ENCODE measurements at places on chromosomes 5 and 9. TPM values are rescaled to one million over a fixed set of nuclear protein-coding genes. Genes with fewer than 3 reads are reported as not detected.
A peak's percentile ranks its signal among the peaks of the same experiment; 100 is the strongest.

GRCh38 chr9:87662808-87663528 lies 63.0 kb upstream of the CTSL start:
- H3K4me3 ChIP-seq: no peak overlapping the region
- H3K27ac ChIP-seq: no peak overlapping the region
- no peaks in the 10 kb centered on the region for H3K27me3 ChIP-seq

- H3K36me3 ChIP-seq: no peaks in the 10 kb centered on the region
- H3K27me3 ChIP-seq: no peaks in the 10 kb centered on the region
- H3K4me1 ChIP-seq: no peaks in the 10 kb centered on the region
- no peak overlapping the region for H3K27ac ChIP-seq
- no peak for DNase-seq
Observed at GRCh38 chr9:4382722-4383317, 83.0 kb upstream of the GLIS3 start.

CNTLN gene
- total RNA-seq: 17.3 TPM

DNA sequence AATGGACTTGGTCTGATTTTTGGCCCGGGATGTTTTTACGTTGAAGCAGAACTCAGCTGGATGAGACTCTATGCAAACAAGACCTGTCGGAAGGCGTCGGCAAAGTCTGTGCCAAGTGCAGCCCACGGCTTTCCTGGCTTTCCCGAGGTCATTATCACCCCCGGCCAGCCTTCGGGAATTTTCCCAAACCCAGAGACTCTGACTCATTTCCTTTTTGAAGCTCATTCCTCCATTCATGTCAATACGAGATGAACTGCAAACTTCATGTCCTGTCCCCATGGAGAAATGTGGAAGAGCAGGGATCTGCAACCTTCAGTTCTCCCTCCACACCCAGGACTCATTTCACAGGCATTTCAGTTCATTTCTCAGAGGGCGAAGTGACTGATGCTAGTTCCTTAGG lies 95.3 kb downstream of the IRX2 start:
- no peaks in the 10 kb centered on the region for H3K27me3 ChIP-seq
- H3K4me3 ChIP-seq: no peak overlapping the region
- H3K36me3 ChIP-seq: no peaks in the 10 kb centered on the region
- DNase-seq: no peak

- no peaks in the 10 kb centered on the region for H3K36me3 ChIP-seq
- H3K4me1 ChIP-seq: no peaks in the 10 kb centered on the region
- no peaks in the 10 kb centered on the region for H3K27me3 ChIP-seq
- H3K4me3 ChIP-seq: no peak overlapping the region
- DNase-seq: no peak
Observed at GRCh38 chr5:161169776-161170175, 317.8 kb upstream of the ATP10B start.

GRCh38 chr5:16538006-16538405 lies 72.4 kb upstream of the ZNF622 start:
- peak; percentile 81 for DNase-seq
- no peaks in the 10 kb centered on the region for H3K27me3 ChIP-seq
- peak overlapping the region; percentile 37 for H3K27ac ChIP-seq
- H3K36me3 ChIP-seq: no peaks in the 10 kb centered on the region
- no peak overlapping the region for H3K4me3 ChIP-seq
- H3K4me1 ChIP-seq: peaks cover 14% of the 10 kb centered on the region

IL13 gene
- not detected for total RNA-seq

- H3K27me3 ChIP-seq: no peaks in the 10 kb centered on the region
- H3K27ac ChIP-seq: no peak overlapping the region
- no peak for DNase-seq
- peaks cover 5% of the 10 kb centered on the region for H3K4me1 ChIP-seq
- no peaks in the 10 kb centered on the region for H3K36me3 ChIP-seq
Observed at GRCh38 chr5:103472265-103472664, 90.3 kb downstream of the NUDT12 start.

STKLD1 gene
- 1.7 TPM for total RNA-seq

GRCh38 chr9:69325409-69326212 lies 596 bp downstream of the ENTREP1 start:
- DNase-seq: no peak
- no peaks in the 10 kb centered on the region for H3K4me1 ChIP-seq
- peak overlapping the region; percentile 54 for H3K4me3 ChIP-seq
- no peaks in the 10 kb centered on the region for H3K36me3 ChIP-seq

DNA sequence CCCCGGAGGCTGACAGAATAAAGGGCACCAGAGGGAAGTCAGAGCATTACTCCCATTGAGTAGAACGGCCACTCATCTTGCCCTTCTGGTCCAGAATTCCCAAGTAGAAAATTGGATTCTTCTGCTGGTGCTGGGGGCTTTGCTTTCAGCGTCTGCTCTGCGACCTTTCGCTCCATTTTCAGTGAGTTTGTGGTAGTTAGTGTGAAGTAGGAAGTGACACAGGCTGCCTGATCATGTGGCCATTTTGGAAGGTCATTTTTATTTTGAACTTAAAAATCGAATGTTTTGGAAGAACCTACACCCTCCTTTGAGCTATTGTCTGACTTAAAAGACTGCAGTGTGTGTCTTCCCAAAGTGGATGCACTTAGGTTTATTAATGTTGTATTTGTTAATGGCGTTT lies 56.7 kb upstream of the FAM120AOS start:
- no peak overlapping the region for H3K27ac ChIP-seq
- no peak for DNase-seq
- H3K4me3 ChIP-seq: no peak overlapping the region
- H3K27me3 ChIP-seq: no peaks in the 10 kb centered on the region

DNA sequence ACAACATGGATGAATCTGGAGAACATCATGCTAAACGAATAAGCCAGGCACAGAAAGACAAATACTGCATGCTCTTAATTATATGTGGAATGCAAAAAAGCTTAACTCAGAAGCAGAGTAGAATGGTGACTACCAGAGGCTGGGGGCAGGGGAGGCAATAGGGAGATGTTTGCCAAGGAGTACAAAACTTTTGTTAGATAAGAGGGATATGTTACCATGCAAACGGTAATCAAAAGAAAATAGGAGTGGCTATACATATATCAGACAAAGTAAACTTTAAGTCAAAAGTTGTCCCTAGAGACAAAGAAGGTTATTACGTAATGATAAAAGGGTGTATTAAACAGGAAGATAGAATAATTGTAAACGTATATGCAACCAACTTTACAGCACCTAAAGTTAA lies 17.8 kb upstream of the BTNL3 start:
- no peaks in the 10 kb centered on the region for H3K36me3 ChIP-seq
- H3K27ac ChIP-seq: no peak overlapping the region
- no peak for DNase-seq
- H3K4me3 ChIP-seq: no peak overlapping the region

GRCh38 chr5:40429258-40430100 lies 250.2 kb upstream of the PTGER4 start:
- peaks cover 47% of the 10 kb centered on the region for H3K4me1 ChIP-seq
- H3K27me3 ChIP-seq: no peaks in the 10 kb centered on the region
- H3K36me3 ChIP-seq: no peaks in the 10 kb centered on the region
- H3K27ac ChIP-seq: peak overlapping the region; percentile 90
- DNase-seq: peak; percentile 93

GRCh38 chr5:160419458-160420330 lies 813 bp upstream of the SLU7 start:
- peak overlapping the region; percentile 69 for H3K4me3 ChIP-seq
- H3K27ac ChIP-seq: peak overlapping the region; percentile 73
- H3K27me3 ChIP-seq: no peaks in the 10 kb centered on the region
- peaks cover 33% of the 10 kb centered on the region for H3K4me1 ChIP-seq

FAM120AOS gene
- 41.7 TPM for total RNA-seq

- no peak overlapping the region for H3K4me3 ChIP-seq
- H3K27ac ChIP-seq: no peak overlapping the region
- H3K27me3 ChIP-seq: no peaks in the 10 kb centered on the region
- peaks cover 6% of the 10 kb centered on the region for H3K4me1 ChIP-seq
- no peaks in the 10 kb centered on the region for H3K36me3 ChIP-seq
Observed at GRCh38 chr5:158289967-158290366, 431.0 kb upstream of the CLINT1 start.

COL5A1 gene
- total RNA-seq: 32.1 TPM

DAB2IP gene
- 18.2 TPM for total RNA-seq

SH3PXD2B gene
- 16.4 TPM for total RNA-seq

DNA sequence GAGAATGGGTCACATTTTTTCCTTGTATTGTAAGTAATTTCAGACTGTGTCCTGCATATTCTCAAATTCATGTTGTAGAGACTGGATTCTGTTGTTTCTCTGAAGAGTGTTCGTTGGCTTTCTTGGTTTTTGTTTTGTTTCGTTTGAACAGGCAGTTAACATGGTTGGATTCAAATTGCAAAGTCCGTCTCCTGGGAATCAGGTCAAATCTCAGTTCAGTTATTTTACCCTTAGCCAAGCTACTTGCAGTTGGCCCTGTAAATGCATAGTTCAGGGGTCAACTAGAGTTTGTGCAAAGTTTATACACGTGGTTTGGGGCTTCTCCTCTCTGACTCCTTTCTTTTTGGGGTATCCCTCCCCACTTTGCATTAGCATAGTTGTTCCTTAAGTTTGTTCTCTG lies 21.7 kb upstream of the FBXW11 start:
- no peaks in the 10 kb centered on the region for H3K36me3 ChIP-seq
- peaks cover 5% of the 10 kb centered on the region for H3K4me1 ChIP-seq
- H3K27ac ChIP-seq: no peak overlapping the region
- DNase-seq: no peak

- H3K36me3 ChIP-seq: no peaks in the 10 kb centered on the region
- H3K27me3 ChIP-seq: no peaks in the 10 kb centered on the region
- DNase-seq: no peak
Observed at GRCh38 chr5:32814141-32814540, 103.0 kb downstream of the NPR3 start.

- H3K4me1 ChIP-seq: peaks cover 38% of the 10 kb centered on the region
- no peaks in the 10 kb centered on the region for H3K27me3 ChIP-seq
- no peaks in the 10 kb centered on the region for H3K36me3 ChIP-seq
Observed at GRCh38 chr9:95857124-95857523, 18.4 kb upstream of the ERCC6L2 start.

GRCh38 chr5:21594566-21594965 lies 1258.6 kb downstream of the CDH12 start:
- H3K27me3 ChIP-seq: no peaks in the 10 kb centered on the region
- no peaks in the 10 kb centered on the region for H3K36me3 ChIP-seq
- no peak overlapping the region for H3K4me3 ChIP-seq
- H3K27ac ChIP-seq: no peak overlapping the region

- peaks cover 8% of the 10 kb centered on the region for H3K27me3 ChIP-seq
- no peak for DNase-seq
- no peaks in the 10 kb centered on the region for H3K4me1 ChIP-seq
- no peak overlapping the region for H3K27ac ChIP-seq
- H3K36me3 ChIP-seq: no peaks in the 10 kb centered on the region
- no peak overlapping the region for H3K4me3 ChIP-seq
Observed at GRCh38 chr5:39674209-39675082, 249.7 kb upstream of the DAB2 start.

- DNase-seq: no peak
- H3K36me3 ChIP-seq: no peaks in the 10 kb centered on the region
- H3K27ac ChIP-seq: no peak overlapping the region
- no peak overlapping the region for H3K4me3 ChIP-seq
- H3K4me1 ChIP-seq: no peaks in the 10 kb centered on the region
- H3K27me3 ChIP-seq: no peaks in the 10 kb centered on the region
Observed at GRCh38 chr5:148793261-148793660, 33.1 kb upstream of the ADRB2 start.

DNA sequence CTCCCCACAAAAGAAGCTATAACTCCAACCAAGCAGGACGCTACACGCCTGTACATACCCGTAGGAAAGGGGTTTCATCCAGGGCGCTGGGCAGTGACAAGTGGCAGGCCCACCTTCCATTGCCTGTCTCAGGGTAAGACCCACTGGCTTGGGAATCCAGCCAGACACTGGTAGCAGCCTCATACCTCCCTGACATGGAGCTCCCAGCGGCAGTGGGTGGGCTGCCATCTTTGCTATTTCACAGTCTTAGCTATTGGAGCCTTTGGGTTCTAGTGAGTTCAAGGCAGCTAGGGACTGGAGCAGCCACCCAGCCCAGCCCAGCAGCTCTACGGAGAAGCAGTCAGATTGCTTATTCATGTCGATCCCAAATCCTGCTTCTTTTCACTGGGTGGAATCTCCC lies 3.4 kb upstream of the IFNA10 start:
- H3K4me1 ChIP-seq: no peaks in the 10 kb centered on the region
- H3K36me3 ChIP-seq: no peaks in the 10 kb centered on the region
- no peak overlapping the region for H3K4me3 ChIP-seq
- no peaks in the 10 kb centered on the region for H3K27me3 ChIP-seq
- H3K27ac ChIP-seq: no peak overlapping the region
- DNase-seq: no peak

GRCh38 chr5:173242675-173243121 lies 7.7 kb upstream of the NKX2-5 start:
- H3K4me3 ChIP-seq: no peak overlapping the region
- no peak for DNase-seq
- peaks cover 16% of the 10 kb centered on the region for H3K4me1 ChIP-seq
- H3K36me3 ChIP-seq: no peaks in the 10 kb centered on the region

FAM169A gene
- 17.9 TPM for total RNA-seq

DNA sequence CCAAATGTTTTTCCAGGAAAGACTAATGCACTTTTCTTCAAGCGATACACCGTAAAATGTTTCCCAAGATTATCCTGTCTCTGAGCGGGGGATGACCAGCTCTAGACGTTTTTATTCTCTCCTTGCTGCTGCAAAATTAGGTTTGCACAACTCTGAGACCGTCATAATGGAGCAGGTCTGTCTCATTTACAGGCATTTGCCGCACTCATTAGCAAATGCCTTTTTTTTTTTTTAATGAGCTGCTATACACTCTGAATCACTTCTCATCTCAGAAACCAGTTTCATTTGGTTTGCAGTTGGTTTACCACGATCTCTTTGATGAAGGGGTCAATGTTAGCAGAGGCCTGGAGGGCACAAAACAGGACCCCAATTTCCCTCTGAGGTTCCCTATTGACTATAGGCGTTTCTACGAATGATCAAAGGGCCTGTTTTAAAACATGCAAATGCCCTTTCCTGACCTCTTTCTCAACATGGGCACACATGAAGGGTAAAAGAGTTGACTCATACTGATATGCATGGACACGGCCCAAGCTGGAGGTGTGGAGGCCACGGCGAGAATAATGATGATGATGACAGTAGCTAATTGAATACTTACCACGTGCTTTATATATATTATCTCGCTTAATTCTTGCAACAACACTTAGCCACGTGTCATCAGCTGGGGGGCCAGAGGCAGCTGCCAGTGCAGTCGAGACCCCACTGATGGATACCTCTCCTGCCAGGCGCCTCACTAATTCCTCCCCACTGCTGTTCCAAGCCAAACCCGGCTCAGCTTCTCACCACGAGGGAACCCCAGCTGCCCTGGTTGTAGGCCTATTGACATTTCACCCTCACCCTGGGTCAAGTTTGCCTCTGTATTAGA lies 89.9 kb upstream of the PTCH1 start:
- DNase-seq: no peak
- H3K27me3 ChIP-seq: no peaks in the 10 kb centered on the region
- H3K27ac ChIP-seq: no peak overlapping the region
- H3K4me3 ChIP-seq: no peak overlapping the region
- H3K36me3 ChIP-seq: no peaks in the 10 kb centered on the region

- peak; percentile 79 for DNase-seq
- H3K36me3 ChIP-seq: no peaks in the 10 kb centered on the region
- H3K4me1 ChIP-seq: peaks cover 24% of the 10 kb centered on the region
- no peak overlapping the region for H3K27ac ChIP-seq
- H3K4me3 ChIP-seq: peak overlapping the region; percentile 30
Observed at GRCh38 chr9:137406876-137407589, 15.9 kb downstream of the EXD3 start.

GRCh38 chr5:57906671-57907070 lies 424.1 kb upstream of the ACTBL2 start:
- no peaks in the 10 kb centered on the region for H3K36me3 ChIP-seq
- no peaks in the 10 kb centered on the region for H3K27me3 ChIP-seq
- H3K4me1 ChIP-seq: peaks cover 16% of the 10 kb centered on the region
- DNase-seq: no peak
- no peak overlapping the region for H3K27ac ChIP-seq

Measured in SJCRH30 (cell line).